ENCODE measurements at places on chromosomes 6 and 20.
A peak's percentile ranks its signal among the peaks of the same experiment; 100 is the strongest.

GRCh38 chr6:36201612-36202011 is 5.1 kb downstream of the BRPF3 start:
- DNase-seq = no peak

- DNase-seq = no peak
These were observed 46.9 kb upstream of the CD93 start for GRCh38 chr20:23132930-23133559.

GRCh38 chr6:166282394-166283032 is 25.7 kb downstream of the PRR18 start:
- no peak for DNase-seq

GRCh38 chr6:168678077-168678476 is 237.1 kb downstream of the SMOC2 start:
- no peak for DNase-seq

DNA sequence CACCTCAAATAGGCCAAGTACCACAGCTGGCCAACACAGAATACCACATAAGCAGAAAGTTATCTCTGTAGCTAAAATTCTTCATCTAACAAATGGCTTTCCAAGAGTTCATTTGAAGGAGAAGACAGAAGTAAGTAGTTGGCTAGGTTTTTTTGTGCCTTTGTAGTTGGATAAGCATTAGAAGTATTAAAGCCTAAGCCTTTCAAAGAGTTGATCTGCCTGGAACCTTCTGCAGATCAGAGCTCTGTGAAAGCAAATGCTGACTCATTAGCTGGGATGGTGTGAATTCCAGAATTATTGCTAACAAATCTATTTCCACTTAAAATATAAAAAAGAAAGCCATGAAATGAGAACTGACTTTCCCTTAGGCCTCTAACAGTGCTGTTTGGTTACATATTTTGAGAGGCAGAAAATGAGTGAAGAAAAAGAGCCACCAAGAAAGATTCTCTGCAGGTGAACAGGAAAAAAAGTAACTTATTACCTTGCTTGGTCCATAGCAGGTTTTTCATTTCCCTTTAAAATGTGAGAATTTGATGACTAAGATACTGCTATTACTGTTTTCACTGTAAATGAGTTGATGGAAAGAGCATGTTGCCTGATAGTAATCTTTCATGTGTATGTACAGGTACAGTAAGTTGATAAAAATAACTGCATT is 763.2 kb upstream of the FLRT3 start:
- no peak for DNase-seq

- peak; percentile 9 for DNase-seq
These were observed 4.2 kb downstream of the AKIRIN2 start for GRCh38 chr6:87697581-87698546.

- no peak for DNase-seq
These were observed 32.0 kb downstream of the HLA-C start for GRCh38 chr6:31239854-31240253.
